ENCODE measurements at places on chromosomes 5 and 9. TPM values are rescaled to one million over a fixed set of nuclear protein-coding genes. Genes with fewer than 3 reads are reported as not detected.

DNA sequence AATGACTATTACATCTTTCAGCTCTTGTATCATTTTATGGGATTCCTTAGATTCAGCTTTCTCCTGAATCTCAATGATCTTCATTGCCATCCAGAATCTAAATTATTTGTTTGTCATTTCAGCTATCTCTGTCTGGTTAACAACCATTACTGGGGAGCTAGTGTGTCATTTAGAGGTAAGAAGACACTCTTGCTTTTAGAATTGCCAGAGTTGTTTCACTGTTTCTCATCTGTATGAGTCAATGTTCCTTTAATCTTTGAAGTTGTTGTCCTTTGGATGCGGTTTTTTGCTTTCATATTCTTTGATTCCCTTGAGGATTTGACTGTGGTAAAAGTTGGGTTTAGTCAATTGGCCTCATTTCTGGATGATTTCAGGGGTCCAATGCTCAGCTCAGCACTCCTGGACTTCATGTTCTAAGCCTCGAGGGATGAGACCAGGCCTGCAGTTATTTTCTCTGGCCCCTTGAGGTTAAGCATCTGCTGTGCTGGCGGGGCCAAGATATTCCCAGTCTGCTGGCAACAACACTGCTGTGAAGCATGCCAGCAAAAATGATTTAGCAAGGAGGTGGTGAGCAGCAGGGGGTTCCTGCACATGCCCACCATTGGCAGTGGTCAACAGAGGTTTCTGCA, 102.4 kb upstream of the PCSK5 start:
- no peak for DNase-seq

DNA sequence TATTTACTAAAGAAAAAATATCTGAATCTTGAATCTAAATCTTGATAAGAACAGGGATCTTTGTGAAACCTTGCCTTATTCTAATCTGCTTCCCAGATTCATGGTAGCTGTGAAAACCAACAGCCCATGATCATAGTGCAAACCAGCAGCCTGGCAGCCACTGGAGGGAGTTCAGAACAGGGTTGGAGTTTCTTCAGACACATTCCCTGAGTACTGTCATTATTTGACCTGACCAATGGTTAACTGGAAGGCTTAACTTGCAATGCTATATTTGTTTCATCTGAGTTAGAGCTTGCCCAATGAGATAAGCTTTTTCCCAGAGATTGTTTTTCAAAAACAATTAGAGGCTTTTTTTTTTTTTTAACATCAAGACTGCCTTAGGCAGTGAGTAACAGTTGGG, 47.8 kb downstream of the LOX start:
- no peak for DNase-seq

DNA sequence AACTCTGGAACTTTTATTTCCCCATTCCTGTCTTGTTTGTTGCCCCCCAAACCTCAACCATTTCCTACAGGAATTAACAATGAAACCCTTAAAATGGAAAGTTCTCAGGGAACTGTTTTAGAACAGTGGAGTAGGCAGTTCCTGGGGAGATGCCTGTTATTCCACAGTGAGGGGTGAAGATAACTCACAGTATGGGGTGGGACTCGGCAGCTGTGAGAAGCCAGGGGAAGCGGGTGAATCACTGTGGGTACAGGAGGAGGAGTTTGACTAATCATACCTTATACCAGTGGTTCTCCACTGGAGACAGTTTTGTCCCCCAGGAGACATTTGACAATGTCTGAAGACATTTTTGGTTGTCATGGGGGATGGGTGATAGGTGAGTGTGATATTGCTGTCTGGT, 36.9 kb upstream of the GLRA1 start:
- DNase-seq: no peak

DNA sequence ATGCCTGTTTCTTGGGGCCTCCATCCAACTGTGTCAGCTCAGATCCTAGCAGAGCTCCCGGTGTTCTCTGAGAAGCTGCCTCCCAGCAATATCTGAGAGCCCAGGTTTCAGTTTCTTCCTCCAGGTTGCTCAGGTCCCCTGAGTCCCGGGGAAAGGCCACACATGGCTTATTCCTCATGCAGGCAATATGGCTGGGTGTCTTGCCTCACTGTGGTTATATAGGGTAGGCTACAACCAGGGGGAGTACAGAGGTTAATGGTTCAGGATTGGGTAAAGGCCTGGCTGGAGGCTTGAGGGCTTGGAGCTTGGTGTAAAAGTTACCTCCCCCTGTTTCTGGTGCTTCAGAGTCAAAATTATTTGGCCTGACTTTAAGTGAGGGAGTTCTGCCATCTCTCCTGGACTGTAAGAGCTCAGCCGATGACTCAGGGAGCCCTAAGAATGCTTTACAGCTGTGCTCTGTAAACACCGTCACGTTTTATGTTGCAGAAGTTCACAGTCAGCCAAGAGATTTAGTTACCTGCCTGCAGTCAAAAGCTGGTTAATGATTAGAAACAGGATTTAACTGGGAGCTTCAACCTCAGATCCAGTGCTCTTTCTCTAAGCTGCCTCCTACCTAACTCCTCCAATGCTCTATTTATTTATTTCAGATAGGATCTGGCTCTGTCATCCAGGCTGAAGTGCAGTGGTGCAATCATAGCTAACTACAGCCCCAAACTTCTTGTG, 24.3 kb upstream of the UBAP2 start:
- peak; percentile 61 for DNase-seq

- DNase-seq: no peak
These were observed 241.5 kb upstream of the CDH18 start for GRCh38 chr5:20229303-20230005.

GRCh38 chr9:135185060-135185459, 97.6 kb downstream of the OLFM1 start:
- DNase-seq: no peak

DNA sequence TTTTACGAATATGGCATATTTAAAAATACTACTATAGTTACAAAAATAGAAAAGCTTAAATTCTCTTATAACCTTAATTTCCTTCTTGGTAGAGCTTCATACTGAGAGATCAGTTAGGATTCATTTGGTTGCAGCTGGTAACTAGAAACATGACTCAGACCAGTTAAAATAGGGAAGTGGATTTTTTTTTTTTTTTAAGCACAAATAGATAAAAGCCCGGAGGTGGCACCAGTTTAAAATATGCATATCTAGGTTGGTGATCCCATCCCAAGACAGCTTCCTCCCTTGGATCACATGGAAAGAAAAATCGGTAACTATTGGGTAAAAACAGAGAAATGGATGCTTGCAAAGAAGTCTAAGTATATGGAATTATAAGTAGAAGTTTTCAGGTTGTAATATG, 1634.3 kb downstream of the MAT2B start:
- DNase-seq: no peak

DNA sequence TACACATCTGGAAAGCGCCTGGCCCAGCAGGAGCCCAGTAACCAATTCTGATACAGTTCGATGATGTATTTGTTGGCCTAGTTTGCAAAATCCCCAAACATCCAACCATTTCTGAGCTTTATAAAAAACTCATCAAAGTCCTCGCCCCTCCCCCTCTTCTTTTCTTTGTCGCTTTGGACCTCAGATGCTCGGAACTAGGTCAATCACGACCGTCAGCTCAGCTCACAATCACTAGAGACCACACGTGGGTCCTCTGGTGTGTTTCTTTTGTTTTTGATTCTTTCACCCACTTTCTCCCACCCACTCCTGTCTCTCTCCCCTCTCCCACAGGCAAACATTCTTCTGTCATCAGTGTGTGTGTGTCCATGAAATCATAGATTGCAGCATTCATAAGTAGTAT, 26.7 kb upstream of the ZBTB43 start:
- no peak for DNase-seq

GRCh38 chr5:88881571-88881971, 1.4 kb downstream of the MEF2C start:
- no peak for DNase-seq

DNA sequence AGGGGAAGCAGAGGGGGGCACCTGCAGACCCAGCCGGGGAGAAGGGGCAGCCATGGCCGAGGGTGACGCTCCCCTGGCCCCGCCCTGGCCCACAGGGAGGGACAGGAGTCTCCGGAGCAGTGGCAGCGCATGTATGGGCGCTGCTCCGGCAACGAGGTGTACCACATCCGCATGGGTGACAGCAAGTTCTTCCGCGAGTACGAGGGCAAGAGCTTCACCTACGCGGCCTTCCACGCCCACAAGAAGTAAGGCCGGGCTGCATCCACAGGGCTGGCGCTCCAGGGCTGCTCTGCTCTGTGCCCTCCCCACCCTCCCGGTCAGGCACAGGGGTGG, 68.2 kb downstream of the KCNT1 start:
- no peak for DNase-seq

DNA sequence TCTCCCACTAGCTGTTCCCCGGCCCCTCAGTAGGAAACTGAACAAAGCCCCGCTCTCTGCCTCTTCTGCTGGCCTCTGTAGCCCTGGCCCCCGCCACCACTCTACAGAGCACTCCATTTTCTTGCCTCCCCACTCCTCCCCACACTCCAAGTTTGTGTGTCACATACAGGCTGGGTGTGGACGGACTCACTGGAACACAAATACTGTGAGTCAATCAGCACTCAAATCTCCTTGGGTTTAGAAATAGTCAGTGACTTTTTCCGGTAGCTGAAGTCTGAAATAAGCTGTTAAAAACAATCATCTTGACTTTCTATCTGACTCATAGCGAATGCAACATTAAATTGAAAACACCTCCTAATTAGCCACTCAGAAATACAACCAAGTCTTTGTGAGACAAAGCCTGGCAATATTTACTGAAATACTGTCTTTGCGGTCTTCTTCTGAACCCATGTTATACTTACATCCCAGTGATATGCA, 122.5 kb downstream of the LHFPL2 start:
- DNase-seq: no peak

DNA sequence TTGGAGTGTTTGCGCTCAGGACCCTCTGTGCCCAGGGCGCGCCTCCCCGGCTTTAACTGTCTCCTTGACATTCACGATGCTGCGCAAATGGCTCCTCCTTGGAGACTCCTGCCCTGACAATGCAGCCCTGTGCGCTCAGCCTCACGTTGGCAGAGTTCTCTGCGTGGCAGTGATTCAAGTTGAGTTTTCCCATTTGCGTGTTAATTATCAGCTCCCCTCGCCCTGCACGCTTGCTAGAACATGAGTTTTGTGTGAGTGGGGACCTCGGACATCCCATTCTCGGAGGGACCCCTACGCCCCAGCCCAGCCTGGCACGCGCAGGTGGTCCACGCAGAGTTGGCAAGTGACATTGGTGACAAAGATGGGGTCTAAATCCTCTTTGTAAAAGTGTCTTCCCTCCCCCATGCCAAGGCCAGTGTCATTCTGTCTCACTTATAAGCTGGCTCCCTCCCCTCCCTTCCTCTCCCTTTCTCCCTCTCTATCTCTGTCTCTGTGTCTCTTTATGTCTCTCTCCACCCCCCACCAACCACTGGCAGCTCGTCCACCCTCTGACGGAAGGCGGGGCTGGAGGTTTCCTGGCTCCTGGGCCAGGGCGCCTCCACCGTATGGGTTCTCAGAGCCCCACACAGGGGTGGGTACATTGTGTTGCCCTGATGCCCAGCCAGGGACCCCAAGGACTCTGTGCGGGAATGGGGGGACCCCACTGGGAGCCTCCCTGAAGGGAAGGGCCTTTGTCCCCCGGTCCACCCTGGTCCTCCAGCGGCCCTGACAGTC, 169.3 kb downstream of the OLFM1 start:
- no peak for DNase-seq

GRCh38 chr9:4620881-4621555, 41.1 kb upstream of the PLPP6 start:
- no peak for DNase-seq

- no peak for DNase-seq
These were observed 37.3 kb upstream of the POMT1 start for GRCh38 chr9:131465401-131465800.

- no peak for DNase-seq
These were observed 707 bp downstream of the PIP5K1B start for GRCh38 chr9:68705531-68706362.

GRCh38 chr5:179781846-179782245, 11.9 kb upstream of the LTC4S start:
- no peak for DNase-seq

DNA sequence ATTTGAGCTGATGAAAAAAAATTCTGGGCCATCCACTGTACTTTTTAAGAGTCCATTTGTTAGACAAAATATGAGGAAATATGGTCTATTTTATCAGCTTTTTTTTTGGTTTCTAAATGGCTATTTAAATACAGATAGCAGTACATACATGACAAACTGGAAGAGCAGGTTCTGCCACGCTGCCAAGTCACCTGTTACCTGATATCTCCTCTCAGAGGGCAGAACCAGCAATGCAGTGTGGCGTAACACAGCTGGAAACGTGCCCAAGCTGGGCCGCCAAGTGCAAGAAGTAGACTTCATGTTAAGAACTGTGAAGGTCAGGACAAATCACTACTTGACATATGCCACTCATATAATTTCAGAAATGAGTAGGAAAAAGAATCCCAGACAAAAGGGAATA, 8.1 kb downstream of the MCIDAS start:
- DNase-seq: no peak

- no peak for DNase-seq
These were observed 182.2 kb downstream of the TRIO start for GRCh38 chr5:14325369-14325768.

DNA sequence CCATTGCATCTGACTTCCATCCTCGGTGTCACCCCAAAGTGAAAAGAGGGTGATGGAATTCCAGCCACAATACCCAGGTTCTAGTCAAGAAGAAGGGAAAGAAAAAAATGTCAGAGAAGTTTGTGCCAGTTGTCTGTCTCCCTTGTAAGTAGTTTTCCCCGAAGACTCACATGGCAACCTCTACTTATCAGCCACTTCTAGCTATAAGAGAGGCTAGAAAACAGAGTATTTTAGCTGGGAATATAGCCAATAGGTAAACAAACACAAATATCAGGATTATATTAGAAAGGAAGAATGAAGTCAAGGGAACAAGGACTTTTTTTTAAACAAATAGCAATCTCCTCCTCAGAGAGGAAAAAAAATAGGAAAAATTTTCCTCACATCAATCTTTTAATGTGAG, 12.2 kb upstream of the ISL1 start:
- DNase-seq: no peak

- DNase-seq: no peak
These were observed 5.8 kb upstream of the JAK2 start for GRCh38 chr9:4979239-4979638.

DNA sequence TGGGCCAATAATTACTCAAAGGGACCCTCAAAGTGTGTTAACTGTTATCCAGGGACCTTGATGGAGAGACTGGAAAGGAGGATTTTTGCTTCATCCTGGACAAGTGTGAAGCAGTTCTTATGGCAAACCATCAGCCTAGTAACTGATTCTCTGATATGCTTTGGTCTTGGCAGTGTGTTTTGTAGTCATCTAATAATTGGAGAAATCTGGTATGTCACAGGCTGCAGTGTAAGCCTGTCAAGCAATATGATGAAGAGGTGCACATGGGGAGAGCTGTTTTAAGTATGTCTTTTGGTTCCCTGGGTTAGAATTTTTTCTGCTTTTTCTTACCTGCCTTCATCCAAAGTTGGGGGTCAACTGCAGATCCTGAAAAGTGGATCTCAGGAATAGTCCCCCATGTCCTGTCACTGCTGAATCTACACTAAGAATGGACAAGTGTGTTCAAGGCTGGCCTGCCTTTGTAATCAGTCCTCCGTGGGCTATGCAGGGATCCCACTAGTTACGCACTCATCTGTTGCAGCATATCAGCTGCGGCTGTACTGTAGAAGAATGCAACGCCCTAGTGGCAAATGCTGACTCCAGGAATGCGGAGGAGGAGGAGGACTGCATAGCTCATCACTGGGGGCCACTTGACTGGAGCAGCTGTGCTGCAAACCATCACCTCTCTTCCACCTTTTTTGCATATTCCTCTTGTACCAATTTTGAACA, 1.9 kb downstream of the SPTAN1 start:
- no peak for DNase-seq

Gene MGAT1
- polyA plus RNA-seq: 68.5 TPM

Gene GCNT4
- polyA plus RNA-seq: 0.40 TPM

Gene IL33
- polyA plus RNA-seq: 47.0 TPM

Gene CHSY3
- 8.7 TPM for polyA plus RNA-seq

Gene ZNF462
- 13.7 TPM for polyA plus RNA-seq

Gene DNM1
- polyA plus RNA-seq: 47.8 TPM

Gene SNCAIP
- polyA plus RNA-seq: 17.0 TPM

Gene ZCCHC7
- polyA plus RNA-seq: 24.0 TPM
